ENCODE measurements at places on chromosomes 6 and 20. TPM values are rescaled to one million over a fixed set of nuclear protein-coding genes. Genes with fewer than 3 reads are reported as not detected.
A peak's percentile ranks its signal among the peaks of the same experiment; 100 is the strongest.

COL10A1 gene
- not detected for total RNA-seq

NQO2 gene
- 139 TPM for total RNA-seq

FNDC1 gene
- not detected for total RNA-seq

DNA sequence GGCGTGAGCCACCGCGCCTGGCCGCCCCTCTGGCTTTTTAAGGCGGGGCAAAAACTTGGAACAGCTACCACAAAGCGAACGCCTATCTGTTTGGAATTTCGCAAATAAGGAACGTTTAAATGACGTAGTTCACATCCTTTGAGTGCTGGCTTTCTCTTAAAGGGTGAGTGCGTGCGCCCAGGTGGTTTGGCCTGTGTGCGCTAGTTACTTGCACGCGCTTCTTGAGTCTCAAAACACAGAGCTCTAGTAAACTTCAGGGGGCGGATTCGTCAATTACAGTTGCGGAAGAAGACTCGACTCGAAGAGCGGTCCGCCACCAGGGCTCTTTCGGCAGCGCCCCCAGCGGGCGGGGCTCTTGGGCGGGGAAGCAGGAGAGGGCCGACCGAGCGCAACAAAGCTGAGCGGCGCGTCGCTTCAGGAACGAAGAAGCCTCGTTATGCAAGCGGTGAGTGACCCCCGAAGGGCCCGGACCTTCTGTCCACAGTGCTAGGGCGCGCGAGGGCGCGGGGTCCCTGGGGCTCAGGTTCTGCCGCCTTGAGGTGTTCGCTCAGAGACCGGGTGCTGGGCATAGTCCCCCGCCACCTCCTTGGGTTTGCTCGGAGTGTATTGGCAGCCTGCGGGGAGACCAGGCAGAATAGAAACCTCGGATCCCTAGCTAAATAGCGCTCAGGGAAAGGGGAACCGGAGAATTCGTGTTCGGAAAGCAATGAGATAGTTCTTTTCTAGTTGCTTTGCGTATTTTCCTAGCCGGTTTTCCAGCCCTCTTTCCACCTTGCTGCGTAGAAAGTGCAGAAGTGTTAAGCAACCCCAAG, at the start of gene SYCP2L:
TSS of gene SYCP2L (plus strand) at position 362 of the 812 bp plus-strand sequence. CDS start at position 437, 75 bp downstream.
- no peaks in the 10 kb centered on the region for H3K27me3 ChIP-seq
- DNase-seq = peak; percentile 82
- peaks cover 5% of the 10 kb centered on the region for H3K36me3 ChIP-seq
- peak within 1 kb of the TSS; percentile 79 for H3K4me3 ChIP-seq
